Left kidney (tissue), 8 donors: ENCODE measurements at places on chromosomes 11 and 22.

- DNase-seq = no peak
Observed at GRCh38 chr11:1670905-1671371, 26.1 kb upstream of the KRTAP5-6 start.

DNA sequence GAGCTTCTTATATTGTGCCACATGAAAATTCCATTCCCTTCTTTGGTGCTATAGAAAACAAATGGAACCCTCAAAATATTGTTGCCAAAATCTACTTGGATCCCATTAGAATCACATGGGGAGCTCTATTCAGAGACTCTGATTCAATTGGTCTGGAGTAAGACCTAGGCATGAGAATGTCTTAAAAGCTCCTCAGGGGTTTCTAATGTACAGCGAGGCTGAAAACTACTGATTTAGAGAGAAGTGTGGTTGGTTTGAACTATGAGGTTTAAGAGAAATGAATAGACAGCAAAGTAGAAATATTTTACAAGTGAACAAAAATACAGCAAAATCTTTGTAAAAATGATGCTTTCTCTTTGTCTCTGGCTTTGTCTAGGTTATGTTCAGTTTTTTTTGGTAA is 514.7 kb downstream of the CNTN5 start:
- DNase-seq = no peak

DNA sequence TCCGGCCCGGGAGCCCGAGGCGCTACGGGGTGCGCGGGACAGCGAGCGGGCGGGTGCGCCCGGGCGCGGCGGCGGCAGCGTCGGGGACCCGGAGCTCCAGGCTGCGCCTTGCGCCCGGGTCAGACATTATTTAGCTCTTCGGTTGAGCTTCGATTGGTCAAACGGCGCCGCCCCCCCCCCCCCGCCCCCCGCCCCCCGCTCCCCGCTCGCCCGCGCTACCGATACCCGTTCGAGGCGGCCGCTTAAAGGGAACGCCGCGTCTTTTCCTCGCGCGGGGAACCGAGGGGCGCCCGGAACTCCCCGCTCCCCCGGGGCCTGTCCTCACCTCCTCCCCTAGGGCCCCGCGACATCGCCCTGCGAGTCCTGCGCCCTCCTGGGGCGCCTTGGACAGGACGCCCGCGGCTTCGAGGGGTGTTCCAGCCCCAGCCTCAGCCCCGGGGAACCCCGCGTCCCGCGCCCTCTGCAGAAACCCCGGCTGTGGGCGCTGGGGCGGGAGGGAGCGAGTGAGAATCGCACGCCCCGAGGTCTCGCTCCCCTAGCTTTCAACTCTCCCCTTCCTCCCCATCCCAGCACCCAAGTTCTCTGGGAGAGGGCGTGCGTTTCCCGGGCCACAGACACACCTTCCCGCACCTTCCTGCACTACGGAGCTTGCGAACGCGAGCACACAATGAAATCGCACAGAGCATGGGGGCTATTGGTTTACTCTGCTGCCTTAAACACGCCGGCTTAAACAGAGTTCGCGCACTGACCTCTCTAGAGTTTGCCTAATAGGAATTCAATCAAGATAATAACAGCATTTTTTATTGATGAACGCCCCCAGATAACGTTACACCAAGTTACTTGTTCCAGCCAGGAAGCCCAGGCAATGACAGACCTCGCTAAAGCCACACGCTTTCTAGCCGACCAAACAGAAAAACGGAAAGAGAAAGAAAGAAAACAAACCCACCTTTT is at the start of gene BDNF:
Gene BDNF (minus strand): TSS at position 105 of the 951 bp plus-strand sequence. CDS start 41,891 bp downstream, outside the sequence.
- DNase-seq = no peak

DNA sequence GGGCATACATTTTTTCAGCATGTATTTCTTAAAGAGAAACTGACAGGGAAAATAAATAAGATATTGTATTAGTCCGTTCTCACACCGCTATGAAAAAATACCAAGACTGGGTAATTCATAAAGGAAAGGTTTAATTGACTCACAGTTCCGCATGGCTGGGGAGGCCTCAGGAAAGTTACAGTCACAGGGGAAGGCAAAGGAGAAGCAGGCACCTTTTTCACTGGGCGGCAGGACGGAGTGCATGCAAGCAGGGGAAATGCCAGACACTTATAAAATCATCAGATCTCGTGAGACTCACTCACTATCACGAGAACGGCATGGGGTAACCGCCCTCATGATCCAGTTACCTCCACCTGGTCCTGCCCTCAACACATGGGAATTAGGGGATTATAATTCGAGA is 44.2 kb downstream of the PPFIA1 start:
- no peak for DNase-seq

DNA sequence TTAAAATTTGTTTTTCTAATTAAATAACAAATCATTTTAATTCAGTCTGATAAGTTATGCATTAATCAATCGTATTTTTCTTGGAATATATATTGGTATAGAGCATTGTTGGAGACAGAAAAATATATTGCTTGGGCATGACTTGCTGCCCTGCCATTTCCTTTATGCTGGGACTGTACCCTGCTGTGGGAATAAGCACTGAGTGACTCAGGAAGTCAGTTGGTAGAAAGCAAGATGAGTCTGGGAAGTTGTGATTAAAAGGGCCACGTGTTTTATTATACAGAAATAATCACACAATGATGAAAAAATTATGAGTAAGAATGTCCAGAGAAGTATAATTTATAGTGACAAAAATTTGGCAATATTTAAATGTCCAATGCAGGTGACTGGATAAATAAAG is 139.5 kb downstream of the KIF18A start:
- no peak for DNase-seq

GRCh38 chr11:61507962-61508861 is at the start of gene LRRC10B:
Gene LRRC10B (plus strand): TSS chr11:61508749. CDS start chr11:61508999, 250 bp downstream.
- peak; percentile 76 for DNase-seq

DNA sequence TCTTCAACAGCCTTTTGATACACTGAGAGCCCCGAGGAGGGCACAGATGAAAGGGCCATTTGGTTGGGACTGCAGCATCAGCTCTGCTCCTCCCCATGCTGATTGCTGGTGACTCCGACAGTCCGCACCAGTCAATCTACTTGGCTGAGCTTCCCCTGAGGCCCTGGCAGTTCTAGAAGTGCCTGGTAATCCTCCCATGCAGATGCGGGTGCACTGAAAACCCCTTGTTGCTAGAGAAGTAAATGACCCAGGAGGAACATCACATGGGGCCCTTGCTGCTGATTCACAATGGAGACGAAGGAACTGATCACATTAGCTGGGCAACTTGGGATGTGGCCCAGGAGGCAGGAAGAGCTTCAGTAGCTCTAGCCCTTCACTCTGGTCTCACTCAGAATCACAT is 35.2 kb upstream of the RIC3 start:
- DNase-seq = no peak
